Retinal pigment epithelial cell (primary cell): ENCODE measurements at places on chromosomes 2 and 18.

DNA sequence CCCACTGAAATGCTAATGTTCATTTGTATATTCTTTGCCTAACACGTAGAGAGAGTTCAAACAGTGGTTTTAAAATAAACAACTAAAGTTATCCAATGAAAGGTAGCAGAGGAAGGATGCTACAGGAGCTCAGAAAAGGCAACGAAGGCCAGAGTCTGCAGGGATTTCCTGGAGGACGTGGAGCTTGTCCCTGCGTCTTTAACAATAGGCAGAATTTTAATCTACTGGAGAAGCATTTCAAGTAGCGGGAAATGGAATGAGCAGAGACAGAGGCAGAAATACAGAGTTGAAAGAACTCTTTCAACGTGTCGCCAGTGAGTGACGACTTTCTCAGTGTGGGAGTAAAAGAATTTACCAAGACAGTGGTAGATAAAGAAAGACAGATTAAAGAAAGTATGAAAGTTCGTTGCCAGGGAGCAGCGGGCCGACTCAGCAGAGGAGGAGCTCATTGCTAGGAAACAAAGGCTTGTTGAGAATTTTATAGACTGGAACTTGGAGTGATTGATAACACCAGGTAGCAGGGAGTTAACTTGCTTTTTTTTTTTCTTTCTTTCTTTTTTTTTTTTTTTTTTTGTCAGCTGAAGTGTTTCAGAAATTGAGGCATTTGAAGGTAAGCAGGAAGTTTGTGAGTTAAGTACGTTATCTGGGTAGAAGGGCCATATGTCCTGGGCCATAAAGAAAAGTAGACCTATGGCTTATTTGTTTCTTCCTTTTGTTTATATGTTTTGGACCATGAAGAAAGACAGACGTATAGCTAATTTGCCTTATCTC lies 625 bp upstream of the NBAS start:
- no peak for DNase-seq

DNA sequence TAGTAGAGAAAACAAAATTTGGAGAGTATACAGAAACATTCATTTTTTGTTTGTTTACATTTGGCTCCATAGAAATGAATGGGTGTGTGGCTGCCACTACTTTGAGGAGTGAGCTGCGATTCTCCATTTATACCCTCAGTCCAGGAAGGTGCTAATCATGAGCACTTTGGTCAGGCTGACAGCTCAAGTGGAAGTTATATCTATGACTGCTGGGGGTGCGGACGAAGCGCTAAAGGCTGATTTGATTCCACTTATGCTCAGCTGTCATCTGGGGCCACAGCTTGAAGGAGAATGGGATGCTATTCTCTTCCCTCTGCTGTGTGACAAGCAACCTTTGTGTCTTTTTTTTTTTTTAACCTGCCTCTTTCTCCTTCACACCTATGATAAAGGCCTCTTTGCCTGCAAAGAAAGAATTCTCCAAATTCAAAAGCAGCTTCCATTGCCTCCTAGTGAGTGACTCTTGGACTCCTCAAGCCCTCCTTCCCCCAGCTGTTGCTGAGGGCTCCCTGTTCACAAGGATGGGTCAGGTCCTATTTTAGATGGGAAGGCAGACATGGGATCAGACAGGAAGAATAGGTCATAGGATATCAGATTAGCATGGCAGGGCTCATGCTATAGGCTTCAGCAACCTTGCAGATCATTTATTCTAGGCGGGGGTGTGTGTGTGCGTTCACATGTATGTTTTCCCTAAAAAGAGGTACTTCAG lies 201.6 kb downstream of the SETBP1 start:
- DNase-seq, result no peak

- DNase-seq, result no peak
These were observed 184.8 kb upstream of the RAB12 start for GRCh38 chr18:8424481-8424880.

DNA sequence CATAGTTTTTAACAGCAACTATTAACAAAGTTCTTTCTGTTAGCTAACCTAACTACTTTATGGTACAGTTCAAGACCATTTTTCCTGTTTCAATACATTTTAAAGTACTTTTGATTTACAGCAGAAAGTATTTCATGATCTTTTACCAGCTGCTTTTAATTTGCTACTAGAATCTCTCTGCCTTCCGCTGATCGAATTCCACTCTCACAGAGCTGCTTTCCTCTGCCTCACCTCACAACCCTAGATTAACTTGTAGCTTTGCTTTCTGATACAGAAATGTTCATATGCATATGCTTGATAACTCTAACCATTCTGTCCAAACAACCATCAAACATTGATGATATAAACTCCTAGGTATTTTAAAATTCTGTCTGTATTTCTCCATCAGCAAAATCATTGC lies 463.2 kb upstream of the ZEB2 start:
- no peak for DNase-seq

DNA sequence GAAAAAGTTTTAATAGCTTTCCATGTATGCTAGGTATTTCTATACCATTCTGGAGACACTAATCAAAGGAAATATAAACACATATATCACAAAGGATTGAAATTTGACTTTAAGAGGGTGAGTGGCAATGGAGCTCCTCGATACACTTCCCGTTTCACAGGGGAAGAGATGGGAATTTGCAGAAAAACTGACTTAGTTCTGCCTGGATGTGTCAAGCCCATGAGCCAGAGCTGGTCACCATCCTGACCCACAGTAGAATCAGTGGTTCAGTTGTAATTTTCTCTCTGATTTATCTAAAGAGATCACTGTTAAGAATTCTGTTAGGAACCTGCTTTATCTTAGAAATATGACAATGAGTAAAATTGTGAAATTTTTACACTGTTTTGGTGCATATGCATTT lies 34.2 kb downstream of the PLCL1 start:
- DNase-seq, result no peak

DNA sequence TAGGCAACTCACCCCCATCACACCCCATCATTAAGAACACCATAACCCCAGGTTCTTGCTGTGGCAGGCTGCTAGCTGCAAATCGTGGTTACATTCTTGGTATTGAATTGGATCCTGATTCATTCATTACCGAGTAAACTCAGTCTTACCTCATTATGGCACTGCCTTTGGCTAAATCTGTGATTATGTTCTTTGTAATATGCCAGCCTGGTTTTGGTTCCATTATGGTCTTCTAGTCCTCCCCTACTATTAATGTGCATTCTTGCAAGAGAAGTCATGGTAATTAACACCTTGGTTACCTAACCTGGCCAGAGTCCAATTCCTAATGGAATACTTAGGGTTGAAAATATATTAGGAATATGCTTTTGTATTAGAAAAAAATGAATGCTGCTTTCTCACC lies 258.9 kb upstream of the APCDD1 start:
- DNase-seq, result no peak

DNA sequence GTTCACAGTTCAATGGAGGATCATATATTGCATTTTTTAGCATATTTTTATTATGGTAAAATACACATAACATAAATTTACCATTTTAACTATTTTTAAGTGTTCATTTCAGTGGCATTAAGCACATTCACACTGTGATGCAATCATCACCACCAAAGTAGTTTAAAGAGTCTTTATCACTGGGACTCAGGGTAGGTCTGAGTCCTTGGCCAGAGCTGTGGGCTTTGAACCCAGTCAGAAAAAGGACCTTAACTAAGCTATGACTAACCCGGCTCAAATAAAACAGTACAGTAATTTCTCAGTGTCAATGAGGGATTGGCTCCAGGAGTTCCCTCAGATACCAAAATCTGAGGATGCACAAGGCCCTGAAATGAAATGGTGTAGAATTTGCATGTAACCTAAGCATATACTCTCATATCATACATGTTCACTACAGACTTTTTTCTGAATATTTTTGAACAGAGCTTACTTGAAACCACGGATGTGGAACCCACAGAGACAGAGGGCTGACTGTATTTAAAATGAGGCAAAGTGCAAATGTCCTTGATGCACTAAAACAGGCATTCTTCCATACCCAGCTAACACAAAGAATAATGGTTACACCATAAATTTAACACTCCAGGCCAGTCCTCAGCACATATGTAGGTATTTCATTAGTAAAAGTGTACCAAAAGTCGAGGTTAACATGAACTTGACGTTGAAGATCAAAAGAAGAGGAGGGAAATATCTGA lies 246.2 kb downstream of the LNPK start:
- DNase-seq, result no peak

GRCh38 chr2:134320930-134321329 lies 67.1 kb downstream of the MGAT5 start:
- no peak for DNase-seq

- DNase-seq, result no peak
These were observed 1441.6 kb downstream of the SUCLG1 start for GRCh38 chr2:83017366-83018090.

- no peak for DNase-seq
These were observed 213.3 kb upstream of the HNRNPA3 start for GRCh38 chr2:176999301-176999700.

- DNase-seq, result peak; percentile 83
These were observed 97.5 kb upstream of the LDLRAD4 start for GRCh38 chr18:13120983-13121441.

DNA sequence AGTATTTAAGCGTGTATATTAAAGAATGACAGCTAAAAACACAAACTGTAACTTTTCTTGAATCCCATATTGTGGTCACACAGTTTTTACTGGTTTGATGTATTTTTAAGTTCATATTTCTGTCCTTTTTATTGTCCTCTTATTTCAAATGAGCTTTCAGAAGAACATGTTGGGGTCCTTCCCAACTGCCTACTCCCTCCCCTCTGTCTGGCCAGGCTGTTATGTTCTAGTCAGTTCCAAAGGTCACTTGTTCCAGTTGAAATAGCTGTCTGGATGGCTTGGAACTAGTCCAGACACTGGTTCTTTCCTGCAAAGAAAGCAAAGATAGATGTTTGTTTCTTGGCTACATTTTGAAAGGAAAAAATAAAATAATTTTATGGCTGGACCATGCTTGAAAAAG lies 306.9 kb downstream of the GULP1 start:
- no peak for DNase-seq

- DNase-seq, result no peak
These were observed 103.1 kb downstream of the UPP2 start for GRCh38 chr2:158204741-158205165.
